Activated CD4-positive, alpha-beta T cell treated with anti-CD3 and anti-CD28 coated beads, Interleukin-2, amount 50 U/mL, for 24 hours (primary cell): ENCODE measurements at places on chromosomes 5 and 9.

GRCh38 chr9:99352826-99353225 is 130.7 kb downstream of the SEC61B start:
- DNase-seq = no peak

GRCh38 chr9:33351547-33351946 is 50.8 kb downstream of the AQP7 start:
- DNase-seq = no peak

GRCh38 chr9:89675058-89675742 is 70.4 kb downstream of the GADD45G start:
- no peak for DNase-seq

DNA sequence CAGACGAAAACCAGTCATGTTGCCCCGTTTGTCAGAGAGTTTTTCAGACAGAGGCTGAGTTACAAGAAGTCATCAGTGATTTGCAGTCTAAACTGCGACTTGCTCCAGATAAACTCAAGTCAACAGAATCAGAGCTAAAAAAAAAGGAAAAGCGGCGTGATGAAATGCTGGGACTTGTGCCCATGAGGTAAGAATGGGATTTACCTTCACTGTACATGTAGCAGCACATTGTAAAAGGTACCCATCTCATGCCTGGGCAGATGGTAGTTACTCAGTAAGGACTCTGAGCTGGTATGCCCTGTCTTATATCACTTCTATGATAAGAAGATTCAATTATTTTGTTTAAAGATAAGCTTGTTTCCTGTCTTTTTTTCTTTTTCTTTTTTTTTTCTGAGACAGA is 38.8 kb downstream of the RAD50 start:
- DNase-seq = no peak
